ENCODE measurements at places on chromosomes 7 and 10.

DNA sequence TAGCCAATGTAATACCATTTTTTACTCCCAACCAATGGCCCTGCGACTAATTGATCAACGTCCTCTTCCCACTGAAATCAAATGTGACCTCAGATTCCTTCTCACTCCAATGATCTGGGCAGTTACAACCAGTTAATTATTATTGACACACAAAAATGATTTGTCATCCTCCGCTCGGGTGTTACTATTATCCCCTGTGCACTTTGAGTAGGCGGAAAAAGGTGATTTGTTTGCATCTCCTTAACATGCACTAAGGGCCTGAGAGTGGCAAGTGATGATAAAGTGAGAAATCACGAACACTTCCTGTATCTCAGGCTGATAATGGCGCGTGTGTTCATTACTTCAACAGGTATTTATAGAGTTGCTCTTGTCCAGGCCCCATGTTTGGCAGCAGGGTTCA, 40.9 kb upstream of the PNLIP start:
- no peak for DNase-seq

- no peak for DNase-seq
Measured at GRCh38 chr7:42237811-42238541, 967 bp upstream of the GLI3 start.

- DNase-seq: no peak
Measured at GRCh38 chr7:141207661-141208060, 133.8 kb downstream of the TMEM178B start.

DNA sequence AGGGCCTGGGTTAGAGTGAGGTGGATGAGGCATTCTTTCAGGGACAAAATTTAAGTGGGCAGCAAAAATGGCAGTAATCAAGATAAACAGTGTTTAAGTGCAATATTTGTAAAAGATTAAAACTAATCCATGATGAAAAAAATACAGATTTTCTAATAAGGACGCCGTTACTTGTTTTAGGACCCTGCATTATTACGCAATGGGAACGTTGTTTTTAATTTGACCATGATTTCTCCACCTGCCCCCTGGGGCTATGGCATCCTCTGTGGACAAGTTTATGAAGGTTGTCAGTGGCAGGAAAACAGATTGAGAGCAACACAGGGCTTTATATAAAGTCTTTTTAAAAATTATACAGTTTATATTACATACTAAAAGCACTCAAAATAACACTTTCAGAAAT, 380.6 kb upstream of the PHF14 start:
- no peak for DNase-seq

- no peak for DNase-seq
Measured at GRCh38 chr7:140564643-140565042, 76.0 kb downstream of the DENND2A start.

- DNase-seq: no peak
Measured at GRCh38 chr7:116211913-116212596, 1.7 kb downstream of the TES start.

DNA sequence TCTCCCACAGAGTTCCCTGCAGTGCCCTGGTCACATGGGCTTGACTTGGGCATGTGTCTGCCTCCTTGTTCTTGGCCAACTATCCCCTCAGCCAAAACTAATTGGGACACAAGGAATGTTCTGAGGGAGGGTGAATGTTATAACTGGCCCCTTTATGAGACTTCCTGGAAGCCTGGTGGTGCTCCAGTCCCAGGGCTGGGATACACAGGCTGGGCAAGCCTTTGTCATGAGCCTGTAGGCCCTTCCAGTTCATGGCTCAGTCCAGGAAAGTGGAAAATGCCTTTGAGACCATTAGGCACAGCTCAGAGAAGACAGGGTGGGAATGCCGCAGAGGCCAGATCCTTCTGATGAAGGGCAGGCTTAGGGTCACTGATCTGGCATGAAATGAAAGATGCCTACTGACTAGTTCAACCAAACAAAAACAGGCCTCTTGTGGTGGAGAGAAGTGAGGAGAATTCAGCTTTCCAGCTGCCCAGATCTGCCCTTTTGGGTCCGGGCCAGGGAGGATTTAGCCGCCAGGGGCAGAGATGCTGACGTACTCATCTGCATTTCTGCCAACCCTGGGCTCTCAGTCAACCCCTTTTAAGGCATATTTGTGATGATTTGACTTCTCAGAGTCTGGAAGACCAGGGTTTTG, 961.5 kb downstream of the KCNMA1 start:
- no peak for DNase-seq

DNA sequence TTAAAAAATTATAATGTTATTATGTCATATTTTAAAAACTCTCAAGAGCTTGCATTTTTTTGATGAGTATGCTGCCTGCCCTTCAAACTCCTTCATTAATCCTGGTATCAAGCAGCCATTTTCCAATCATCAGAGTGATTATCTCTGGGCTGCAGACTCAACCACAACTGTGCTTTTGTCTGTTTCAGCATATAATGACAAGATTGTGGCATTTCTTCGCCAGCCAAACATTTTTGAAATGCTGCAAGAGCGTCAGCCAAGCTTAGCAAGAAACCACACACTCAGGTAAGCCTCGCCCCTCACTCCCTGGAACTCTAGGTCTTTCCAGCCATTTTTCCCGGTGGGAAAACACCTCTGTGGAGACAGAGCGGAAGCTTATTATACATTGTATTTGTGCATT, 90.0 kb upstream of the STK17A start:
- DNase-seq: no peak

DNA sequence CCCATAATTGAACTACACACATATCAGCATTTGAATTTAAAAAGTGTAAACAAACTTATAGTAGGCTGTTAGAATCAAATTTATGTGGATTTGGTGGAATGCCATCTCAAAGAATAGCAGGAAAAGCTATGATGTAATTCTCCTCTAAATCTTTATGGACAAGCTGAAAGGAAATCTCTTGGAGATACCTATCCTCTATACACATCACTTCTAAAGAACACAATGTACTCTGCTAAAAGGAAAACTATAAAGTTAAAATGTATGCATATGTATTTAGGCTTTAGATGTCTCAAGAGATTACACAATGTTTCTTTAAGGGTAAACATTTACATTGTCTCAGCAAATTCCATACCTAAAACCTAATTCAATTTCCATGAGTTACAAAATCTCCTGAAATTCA, 323.3 kb downstream of the CRPPA start:
- no peak for DNase-seq

GRCh38 chr10:37777056-37777455, 80.4 kb downstream of the ZNF248 start:
- DNase-seq: no peak

Measured in naive thymus-derived CD8-positive, alpha-beta T cell (primary cell).